ENCODE measurements at places on chromosomes 4 and X.

GRCh38 chr4:134070174-134070573 is 131.4 kb downstream of the PABPC4L start:
- no peak for DNase-seq

DNA sequence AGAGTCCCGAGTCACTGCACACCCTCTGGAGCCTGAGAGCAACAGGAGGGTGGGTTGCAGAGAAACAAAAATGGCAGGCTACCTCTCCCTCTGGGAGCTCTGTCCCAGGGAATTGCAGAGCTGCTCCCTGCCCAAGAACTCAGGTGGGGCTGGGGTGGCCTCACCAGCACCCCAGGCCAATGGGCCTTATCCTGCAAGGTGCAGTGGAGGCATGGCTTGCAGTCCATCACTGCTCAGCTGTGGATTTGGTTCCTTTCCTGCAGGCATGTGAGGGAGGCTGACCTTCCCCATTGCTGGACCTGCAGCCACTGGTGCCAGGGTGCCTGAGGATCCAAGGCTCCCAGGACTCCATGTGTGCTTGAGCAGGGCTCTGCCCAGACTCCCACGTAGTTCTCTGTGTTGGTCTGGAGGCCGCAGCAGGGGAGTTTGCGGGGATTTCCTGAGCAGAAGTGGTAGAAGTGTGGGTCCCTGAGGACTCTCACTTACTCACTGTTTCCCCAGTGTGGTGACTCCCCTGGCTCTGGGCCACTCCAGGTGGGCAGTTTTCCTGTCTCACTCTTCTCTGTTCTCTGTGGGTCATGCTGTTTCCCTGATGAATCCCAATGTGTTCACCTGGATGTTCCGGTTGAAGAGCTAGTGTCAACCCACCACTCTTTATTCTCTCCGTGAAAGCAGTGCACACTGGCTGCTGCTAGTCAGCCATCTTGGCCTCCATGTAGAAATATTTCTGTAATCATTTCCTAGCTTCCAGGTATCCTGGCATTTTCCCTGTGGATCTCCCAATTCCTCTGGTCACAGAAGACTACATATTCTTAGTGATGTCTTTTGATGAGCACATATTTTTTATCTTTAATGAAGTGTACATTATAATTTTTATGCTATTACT is 82.3 kb downstream of the ARHGAP24 start:
- no peak for DNase-seq

DNA sequence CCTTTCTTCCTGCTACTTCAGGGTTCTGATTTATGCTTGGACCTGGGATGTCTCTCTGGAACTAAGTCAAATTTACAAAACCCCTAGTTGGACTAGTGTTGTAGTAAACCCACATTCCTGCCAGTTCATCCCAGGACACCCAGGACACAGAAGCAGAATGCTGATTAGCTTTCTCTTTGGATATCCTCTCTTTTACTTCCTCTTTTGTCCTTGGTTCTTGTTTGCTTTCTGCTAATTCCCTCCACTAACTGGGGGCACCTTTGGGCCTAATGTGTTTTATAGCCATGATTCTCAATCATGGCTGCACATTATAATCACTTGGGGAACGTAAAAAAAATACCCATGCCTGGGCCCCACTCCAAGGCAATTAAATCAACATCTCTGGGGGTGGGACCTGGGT is 42.5 kb downstream of the LANCL3 start:
- no peak for DNase-seq

GRCh38 chr4:26071688-26072087 is 157.7 kb downstream of the SMIM20 start:
- DNase-seq, result no peak
